T-helper 17 cell (primary cell): ENCODE measurements at places on chromosomes 6 and 20.

GRCh38 chr20:43938017-43938655 is 23.5 kb downstream of the TOX2 start:
- DNase-seq = no peak

- no peak for DNase-seq
Observed at GRCh38 chr6:46347669-46348068, 143.6 kb downstream of the RCAN2 start.

DNA sequence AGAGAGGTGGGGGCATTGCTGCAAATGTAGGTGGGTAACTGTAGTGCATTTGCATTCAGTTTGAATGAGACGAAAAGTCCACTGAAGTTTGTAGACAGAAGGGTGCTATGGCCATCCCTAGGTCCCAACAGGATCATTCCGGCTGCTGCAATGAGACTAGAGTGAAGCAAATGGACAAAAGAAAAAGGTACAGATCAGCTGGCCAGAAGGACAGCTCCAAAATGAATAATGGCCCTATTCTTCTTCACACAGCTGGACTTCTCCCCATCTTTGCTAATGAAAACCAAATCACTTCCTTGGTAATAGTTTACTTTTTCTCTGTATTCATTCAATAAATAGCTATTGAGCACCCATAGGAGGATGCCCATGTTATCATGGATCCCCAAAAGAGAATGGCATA is 56.4 kb upstream of the TPD52L1 start:
- DNase-seq = no peak

DNA sequence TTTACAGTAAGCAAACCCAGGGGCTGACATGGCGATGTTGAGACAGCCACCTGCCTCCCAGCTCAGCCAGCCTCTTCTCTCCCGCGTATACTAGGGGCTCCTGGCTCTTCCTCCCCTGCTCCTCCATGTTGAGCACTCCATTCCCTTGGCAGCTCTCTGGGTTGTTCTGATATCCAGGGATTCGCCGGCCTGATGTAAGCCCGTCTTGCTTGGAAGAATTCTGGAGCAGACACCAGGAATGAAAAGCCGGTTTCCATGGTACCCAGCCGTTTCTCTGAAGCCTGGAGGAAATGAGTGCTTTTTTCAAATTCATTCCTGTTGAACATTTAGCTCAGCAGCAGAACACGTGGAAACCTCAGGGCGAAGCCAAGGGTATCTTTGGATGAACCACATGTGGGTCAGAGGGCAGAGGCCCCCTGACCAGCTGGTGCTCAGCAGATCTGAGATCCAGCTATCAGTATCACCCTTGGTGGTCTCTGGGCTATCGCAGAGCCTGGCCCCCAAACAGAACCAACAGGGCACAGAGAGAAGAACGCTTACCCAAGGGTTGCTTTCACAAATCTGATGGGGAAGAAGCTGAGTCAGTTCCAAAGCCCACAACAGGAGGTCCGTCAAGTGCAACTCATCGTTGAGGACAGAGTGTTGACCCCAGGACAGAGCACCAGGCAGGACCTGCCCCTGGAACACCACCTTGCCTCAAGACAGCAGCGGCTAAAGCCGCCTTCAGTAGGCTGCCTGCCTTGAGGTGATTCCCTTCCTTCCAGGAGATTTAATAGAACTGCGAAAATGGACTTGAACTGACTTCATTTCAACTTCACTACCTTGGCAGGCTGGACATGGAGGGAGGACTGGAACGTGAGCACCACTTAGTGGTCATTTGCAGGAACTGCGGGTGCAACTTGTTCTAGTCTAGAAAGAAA is 96.1 kb upstream of the RIN2 start:
- DNase-seq = peak; percentile 21

GRCh38 chr6:152572338-152573088 is 64.6 kb downstream of the SYNE1 start:
- DNase-seq = no peak
